ENCODE measurements at places on chromosomes 2 and 18.

DNA sequence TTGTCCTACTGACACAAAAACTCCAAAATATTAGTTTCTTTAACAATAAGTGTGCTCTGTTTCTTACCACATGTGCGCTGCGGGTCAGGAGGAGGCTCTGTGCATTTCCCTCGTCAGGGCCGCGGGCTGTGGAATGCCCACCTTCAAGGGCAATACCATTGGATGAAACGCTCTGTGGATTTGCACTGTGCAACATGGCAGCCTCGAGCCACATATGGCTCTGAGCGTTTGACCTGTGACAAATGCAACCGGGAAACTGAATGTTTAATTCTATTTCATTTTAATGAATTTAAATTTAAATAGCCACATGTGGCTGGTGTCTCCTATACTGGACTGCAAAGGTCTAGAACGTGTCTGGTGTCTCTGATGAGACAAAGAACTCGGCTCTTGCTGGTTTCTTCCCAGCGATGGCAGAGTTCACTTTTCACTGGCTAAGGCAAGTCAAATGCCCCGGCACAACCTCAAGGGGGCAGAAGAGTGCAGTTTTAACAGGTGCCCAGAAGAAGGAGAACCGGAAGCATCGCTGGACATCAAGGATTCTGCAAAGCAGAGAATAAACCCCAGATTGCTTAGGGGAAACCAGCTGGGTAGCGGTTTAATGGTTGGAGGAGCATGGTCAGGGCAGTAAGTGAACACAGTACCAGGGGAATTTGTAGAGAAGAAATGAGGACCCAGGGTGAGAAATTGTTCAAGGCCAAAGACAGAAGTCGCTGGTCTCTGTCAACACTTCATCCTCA lies 37.0 kb upstream of the TMEM18 start:
- DNase-seq = peak; percentile 33

DNA sequence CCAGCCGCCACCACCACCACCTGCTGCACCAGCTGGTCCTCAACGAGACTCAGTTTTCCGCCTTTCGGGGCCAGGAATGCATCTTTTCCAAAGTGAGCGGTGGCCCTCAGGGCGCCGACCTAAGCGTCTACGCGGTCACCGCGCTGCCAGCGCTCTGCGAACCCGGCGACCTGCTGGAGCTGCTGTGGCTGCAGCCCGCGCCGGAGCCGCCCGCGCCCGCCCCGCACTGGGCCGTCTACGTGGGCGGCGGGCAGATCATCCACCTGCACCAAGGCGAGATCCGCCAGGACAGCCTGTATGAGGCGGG lies 1.6 kb downstream of the LRATD1 start:
- DNase-seq = no peak

DNA sequence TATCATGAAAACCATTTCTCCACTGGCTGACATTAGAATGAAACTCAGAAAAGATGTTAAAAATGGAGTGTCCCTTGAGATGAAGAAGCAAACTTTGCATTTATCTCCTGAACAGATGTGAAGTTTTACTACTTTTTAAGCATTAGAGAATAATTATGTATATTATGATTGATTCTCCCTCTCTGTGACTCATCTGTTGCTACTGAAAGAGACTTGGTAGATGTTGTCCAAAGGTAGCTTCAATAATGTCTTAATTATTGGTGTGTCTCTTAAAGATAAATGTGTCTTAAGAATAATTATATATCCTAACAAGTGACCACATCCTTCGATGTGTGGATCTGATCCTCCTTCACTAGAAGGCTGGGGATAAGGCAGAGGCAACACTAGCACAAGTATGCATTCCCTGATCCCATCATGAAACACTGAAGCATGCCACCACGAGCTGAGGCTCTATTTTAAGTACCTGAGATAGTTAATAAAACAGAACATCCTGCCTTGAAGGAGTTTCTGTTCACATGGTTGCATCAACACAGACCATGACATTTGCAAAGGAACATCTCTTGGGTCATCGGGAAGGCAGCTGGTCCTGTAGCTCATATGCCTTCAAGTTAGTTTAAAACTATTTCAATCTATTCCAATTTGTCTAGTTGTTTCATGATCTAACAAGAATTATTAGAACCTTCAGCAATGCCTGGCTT lies 15.5 kb downstream of the RND3 start:
- no peak for DNase-seq

DNA sequence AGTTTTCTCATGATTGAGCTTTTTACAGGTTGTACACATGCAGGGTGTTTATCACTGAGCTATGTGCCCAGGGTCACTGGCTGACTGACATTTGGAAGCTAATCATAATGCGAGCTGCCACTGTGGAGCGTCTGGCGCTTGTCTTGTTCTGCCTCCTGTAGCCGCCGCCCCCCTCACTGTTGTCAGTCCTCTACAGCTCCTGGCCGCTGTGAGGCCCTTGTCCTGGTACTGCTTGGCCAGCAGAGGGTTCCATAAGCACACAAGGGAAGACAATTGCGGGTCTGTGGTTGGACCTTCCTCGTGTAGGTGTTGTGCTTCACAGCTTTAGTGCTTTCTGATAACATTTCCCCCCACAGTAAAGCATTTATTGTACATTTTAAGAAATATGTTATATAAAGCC lies 105.6 kb upstream of the LDLRAD4 start:
- peak; percentile 63 for DNase-seq

- DNase-seq = no peak
Measured at GRCh38 chr2:205699515-205700289, 17.4 kb downstream of the NRP2 start.

DNA sequence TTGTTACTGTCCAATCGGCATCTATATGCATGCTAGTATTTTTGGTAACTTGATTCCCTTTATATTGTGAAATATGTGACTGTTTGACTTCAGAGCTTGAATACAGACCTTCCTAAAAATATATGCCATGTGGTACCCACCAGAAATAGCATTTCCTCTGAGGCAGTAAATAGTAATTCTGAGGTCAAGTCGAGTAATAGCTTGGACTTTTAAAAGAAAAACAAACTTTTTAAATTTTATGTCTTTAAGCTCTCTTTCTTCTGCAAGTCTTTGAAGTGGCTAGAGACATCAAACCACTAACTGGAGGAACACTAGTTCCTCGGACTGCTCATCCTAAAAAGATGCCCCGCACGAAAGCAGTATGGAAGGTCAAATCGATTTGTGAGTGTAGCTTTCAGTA lies 396.8 kb upstream of the SLC14A2 start:
- DNase-seq = no peak

DNA sequence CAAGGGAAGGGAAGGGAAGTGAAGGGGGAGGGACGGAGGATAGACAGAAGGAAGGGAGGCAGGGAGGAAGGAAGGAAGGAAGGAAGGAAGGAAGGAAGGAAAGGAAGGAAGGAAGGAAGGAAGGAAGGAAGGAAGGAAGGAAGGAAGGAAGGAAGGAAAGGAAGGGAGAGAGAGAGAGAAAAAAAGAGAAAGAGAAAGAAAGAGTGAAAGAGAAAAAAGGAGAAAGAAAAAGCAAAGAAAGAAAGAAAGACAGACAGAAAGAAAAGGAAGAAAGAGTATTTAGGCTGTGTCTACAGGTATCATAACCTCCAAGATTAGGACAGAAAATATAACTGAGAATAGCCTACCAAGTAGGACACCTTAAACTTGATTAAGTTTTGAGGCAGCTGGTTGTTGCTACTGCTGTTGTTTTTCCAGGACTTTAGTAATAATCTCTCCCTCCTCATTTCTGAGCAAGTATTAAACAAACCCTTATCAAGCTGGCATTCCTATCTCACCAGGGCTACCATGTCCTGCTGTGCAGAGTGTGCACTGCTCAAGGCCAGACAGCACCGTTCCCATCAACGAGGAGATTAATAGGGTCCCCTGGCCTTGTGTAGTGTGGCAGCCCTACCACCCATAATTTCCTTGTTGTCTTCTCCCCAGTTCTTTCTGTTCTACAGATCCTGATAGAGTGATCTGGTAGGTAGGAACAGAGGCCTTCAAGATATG lies 90.5 kb upstream of the FHL2 start:
- DNase-seq = no peak
